Lung (tissue), 17 donors: ENCODE measurements at places on chromosomes 16 and 17. TPM values are rescaled to one million over a fixed set of nuclear protein-coding genes. Genes with fewer than 3 reads are reported as not detected.

ALOX12 gene
- 0.21 TPM for total RNA-seq

KRTAP9-6 gene
- not detected for total RNA-seq

SMPD3 gene
- total RNA-seq = 6.6 TPM

RAB26 gene
- total RNA-seq = 0.95 TPM

KRTAP4-3 gene
- total RNA-seq = not detected

ATXN7L3 gene
- 30.1 TPM for total RNA-seq

KRT222 gene
- total RNA-seq = 0.18 TPM

TMEM186 gene
- total RNA-seq = 10.7 TPM
